ENCODE measurements at places on chromosomes 6 and 20.

- DNase-seq: no peak
These were observed 579.0 kb upstream of the FLRT3 start for GRCh38 chr20:14916360-14916920.

DNA sequence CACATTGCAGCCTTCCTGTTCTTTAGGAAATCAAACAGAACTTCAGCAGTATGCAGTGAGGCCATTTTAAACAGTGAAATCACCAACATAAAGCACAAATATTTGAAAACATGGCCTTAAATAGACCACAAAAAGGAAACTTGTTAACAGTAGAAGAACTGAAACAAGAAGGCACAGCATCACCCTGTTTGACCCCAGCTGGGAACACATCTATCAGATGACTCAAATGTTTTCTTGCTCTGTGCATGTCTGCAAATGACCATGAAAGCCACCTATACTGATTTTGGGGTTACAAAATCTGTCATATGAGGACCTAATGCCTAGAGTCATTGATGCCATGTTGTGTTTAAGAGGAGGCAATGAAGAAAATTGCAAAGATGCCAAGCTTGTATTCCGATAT lies 123.8 kb upstream of the ADGRF1 start:
- DNase-seq: no peak

DNA sequence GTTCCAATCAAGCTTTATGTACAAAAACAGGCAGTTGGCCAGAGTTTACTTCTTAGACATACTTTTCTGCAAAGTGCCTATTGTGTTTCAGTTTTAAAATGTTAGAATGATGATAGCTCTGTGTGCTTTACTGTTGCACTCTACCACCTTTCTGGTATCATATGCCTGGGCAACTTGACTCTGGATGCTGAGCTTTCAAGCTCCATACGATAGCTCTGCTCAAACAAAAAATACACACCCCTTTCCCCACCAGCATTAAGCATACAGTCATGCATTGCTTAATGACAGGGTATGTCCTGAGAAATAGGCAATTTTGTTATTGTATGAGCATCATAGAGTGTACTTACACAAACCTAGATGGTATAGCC lies 123.1 kb downstream of the RCAN2 start:
- no peak for DNase-seq

GRCh38 chr6:45052325-45052724 lies 275.8 kb upstream of the RUNX2 start:
- no peak for DNase-seq

DNA sequence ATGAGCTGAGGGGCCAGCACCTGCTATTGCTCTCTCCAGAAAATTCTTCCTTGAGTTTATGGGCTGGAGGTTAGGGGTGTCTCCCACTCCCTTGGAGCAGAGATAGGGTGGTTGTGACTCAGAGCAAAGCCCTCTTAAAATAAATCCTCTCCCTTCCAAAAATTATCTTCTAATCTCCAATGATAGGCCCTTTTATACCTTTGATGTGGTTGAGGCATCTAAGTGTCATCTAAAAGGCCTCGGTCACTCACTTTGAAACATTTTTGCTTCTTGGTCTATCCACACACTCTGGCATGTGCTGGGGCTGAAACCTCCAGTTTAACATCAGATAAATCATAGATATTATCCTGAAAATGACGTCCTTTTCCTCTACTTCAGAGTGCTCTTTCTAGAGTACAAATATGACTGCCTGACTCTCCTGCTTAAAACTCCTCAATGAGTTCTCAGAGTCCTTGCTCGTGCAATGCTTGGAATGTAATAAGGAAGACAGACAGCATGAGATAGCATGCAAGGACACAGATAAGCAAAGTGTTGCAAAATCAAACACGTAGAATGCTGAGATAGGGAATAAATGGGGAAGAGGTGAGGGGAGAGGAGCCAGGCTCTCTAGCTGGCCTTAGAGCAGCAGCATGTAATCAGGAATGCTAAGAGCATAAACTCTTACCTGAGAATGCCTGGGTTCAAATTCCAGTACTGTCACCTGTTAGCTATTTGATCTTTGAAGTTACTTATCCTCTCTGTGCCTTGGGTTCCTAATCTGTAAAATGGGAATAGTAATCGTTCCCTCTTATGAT lies 374.1 kb upstream of the CITED2 start:
- DNase-seq: no peak

Measured in stimulated activated CD8-positive, alpha-beta memory T cell treated with anti-CD3 and anti-CD28 coated beads, Interleukin-12 subunit alpha, Interleukin-12 subunit beta, amount 100 ng/mL, for 1 hour (primary cell).